Osteoblast (primary cell): ENCODE measurements at places on chromosomes 6 and 20. TPM values are rescaled to one million over a fixed set of nuclear protein-coding genes. Genes with fewer than 3 reads are reported as not detected.

- peaks cover 9% of the 10 kb centered on the region for H3K4me1 ChIP-seq
- no peak overlapping the region for H3K27ac ChIP-seq
- no peak overlapping the region for H3K4me3 ChIP-seq
- no peak for DNase-seq
- H3K27me3 ChIP-seq, result no peaks in the 10 kb centered on the region
- H3K36me3 ChIP-seq, result peaks cover 10% of the 10 kb centered on the region
These were observed 10.1 kb downstream of the EZR start for GRCh38 chr6:158808941-158809678.

- H3K27me3 ChIP-seq, result no peaks in the 10 kb centered on the region
- no peak overlapping the region for H3K27ac ChIP-seq
- DNase-seq, result no peak
- no peaks in the 10 kb centered on the region for H3K4me1 ChIP-seq
- H3K4me3 ChIP-seq, result no peak overlapping the region
- H3K36me3 ChIP-seq, result no peaks in the 10 kb centered on the region
These were observed 73.4 kb downstream of the ISM1 start for GRCh38 chr20:13294522-13294921.

- no peak overlapping the region for H3K27ac ChIP-seq
- no peaks in the 10 kb centered on the region for H3K4me1 ChIP-seq
- DNase-seq, result no peak
- no peaks in the 10 kb centered on the region for H3K27me3 ChIP-seq
- no peak overlapping the region for H3K4me3 ChIP-seq
These were observed 25.4 kb upstream of the FOXF2 start for GRCh38 chr6:1363729-1364572.

GRCh38 chr6:156839129-156839528 lies 62.0 kb downstream of the ARID1B start:
- peak; percentile 5 for DNase-seq
- no peaks in the 10 kb centered on the region for H3K27me3 ChIP-seq
- H3K27ac ChIP-seq, result peak overlapping the region; percentile 47
- H3K36me3 ChIP-seq, result no peaks in the 10 kb centered on the region

- no peaks in the 10 kb centered on the region for H3K36me3 ChIP-seq
- no peaks in the 10 kb centered on the region for H3K4me1 ChIP-seq
- no peaks in the 10 kb centered on the region for H3K27me3 ChIP-seq
- no peak overlapping the region for H3K27ac ChIP-seq
These were observed 134.8 kb upstream of the INSM1 start for GRCh38 chr20:20233041-20233514.

DNA sequence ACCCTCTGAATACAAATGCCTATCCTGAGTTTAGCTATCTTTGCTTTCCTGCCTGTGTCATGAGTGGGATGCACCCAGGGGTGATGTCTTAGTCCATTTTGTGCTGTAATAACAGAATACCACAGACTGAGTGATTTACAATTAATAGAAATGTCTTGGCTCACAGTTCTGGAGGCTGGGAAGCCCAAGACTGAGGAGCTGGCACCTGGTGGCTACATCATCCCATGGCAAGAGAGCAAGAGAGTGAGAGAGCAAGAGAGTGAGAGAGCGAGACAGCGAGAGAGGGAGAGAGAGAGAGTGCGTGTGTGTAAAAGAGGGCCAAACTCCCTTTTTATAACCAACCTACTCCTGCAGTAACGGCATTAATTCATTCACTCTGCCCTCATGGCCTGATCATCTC lies 76.8 kb downstream of the PRDM1 start:
- H3K4me3 ChIP-seq, result no peak overlapping the region
- peaks cover 44% of the 10 kb centered on the region for H3K4me1 ChIP-seq
- peak overlapping the region; percentile 95 for H3K27ac ChIP-seq
- DNase-seq, result peak; percentile 39
- H3K27me3 ChIP-seq, result no peaks in the 10 kb centered on the region

DNA sequence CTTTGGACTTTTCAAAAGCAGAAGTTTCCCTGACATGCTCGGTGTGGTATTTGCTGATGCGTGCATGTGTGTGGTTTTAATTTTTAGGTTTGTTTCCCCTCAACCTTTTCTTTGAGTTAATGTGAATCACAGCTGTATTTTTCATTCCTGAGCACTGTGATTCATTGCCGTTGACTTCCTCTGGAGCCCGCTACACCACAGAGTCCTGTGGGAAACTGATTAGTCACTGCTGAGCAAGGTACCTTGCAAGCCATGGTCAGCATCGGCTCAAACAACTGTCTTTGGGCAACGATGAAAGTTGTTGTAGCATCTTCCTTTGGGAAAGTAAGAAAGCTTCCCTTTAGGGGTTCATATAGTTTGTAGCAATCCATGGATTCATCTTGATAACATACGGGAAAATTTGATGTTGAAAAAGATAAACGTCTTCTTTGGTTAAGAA lies 57.5 kb downstream of the RIN2 start:
- peaks cover 52% of the 10 kb centered on the region for H3K4me1 ChIP-seq
- DNase-seq, result peak; percentile 89
- peak overlapping the region; percentile 97 for H3K27ac ChIP-seq
- H3K36me3 ChIP-seq, result no peaks in the 10 kb centered on the region
- H3K27me3 ChIP-seq, result no peaks in the 10 kb centered on the region
- no peak overlapping the region for H3K4me3 ChIP-seq

DNA sequence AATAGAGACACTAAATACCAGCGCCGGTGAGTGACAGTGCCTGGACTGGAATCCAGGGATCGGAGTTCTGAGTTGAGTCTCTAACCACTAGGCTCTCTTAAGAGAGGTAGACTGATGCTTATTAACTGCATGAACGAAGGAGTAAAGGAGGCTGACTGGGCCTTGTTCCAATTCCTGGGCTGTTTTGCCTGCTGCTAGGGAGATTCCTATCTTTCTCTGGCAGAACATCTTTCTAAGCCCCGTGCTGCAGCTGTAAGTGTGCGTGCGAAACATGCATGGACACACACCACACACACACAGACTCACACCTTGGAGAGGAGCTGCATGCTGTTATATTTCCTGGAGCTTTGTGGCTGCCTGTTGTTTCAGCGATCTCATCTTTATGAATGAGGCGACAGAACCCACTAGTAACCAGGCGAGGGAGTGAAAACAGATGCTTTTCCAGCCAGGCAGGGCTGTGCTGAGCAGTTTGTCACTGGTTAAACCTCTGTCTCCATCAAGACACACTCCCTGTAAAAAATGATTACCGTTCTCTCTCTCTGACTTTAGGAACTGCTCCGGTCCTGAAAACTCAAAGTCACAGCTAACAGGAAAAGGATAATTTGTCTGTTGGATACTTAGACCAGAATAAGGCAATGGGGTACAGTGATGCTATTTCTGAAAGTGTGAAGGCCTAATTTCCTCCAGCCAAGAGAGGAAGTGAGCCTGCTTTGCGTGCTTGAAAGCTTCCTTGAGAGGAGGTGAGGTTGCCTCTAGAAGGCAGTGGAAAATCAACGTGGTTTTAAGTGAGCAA lies 157.4 kb upstream of the ZNF217 start:
- peak overlapping the region; percentile 47 for H3K27ac ChIP-seq
- H3K27me3 ChIP-seq, result no peaks in the 10 kb centered on the region

GRCh38 chr6:102417368-102417998 lies 1024.0 kb downstream of the GRIK2 start:
- no peak overlapping the region for H3K27ac ChIP-seq
- H3K36me3 ChIP-seq, result no peaks in the 10 kb centered on the region
- DNase-seq, result no peak
- H3K4me3 ChIP-seq, result no peak overlapping the region

DNA sequence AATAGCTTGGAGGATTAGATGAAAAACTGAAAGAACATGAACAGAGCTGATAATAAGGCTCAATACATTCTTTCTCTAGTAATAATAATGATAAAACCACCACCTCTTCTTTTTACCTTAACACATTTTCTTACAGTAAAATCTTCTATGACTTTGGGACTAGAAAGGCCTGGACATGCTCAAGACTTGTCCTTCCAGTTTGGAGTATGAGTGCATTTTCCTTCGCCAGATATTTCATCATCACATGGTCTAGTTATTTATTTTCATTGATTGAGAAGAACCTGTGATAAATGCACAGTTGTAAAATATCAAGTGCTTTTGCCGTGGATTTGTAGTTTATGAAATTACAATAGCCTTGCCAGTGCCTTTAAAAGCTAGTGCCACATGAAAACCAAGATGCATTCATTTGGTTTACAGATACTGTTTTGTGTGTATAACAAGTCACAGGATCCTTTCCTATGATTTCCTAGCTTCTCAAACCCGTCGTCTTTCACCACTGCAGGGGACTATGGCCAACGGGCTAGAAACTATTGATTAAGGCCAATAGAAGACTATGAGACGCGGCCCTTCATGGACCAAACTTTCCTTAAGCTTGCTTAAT lies 200.2 kb upstream of the ZNF217 start:
- peak; percentile 69 for DNase-seq
- peak overlapping the region; percentile 81 for H3K27ac ChIP-seq

GRCh38 chr20:36310215-36310981 lies 4.3 kb downstream of the DLGAP4 start:
- no peaks in the 10 kb centered on the region for H3K36me3 ChIP-seq
- peaks cover 49% of the 10 kb centered on the region for H3K27me3 ChIP-seq
- no peak overlapping the region for H3K4me3 ChIP-seq
- peak; percentile 89 for DNase-seq
- H3K4me1 ChIP-seq, result no peaks in the 10 kb centered on the region

DNA sequence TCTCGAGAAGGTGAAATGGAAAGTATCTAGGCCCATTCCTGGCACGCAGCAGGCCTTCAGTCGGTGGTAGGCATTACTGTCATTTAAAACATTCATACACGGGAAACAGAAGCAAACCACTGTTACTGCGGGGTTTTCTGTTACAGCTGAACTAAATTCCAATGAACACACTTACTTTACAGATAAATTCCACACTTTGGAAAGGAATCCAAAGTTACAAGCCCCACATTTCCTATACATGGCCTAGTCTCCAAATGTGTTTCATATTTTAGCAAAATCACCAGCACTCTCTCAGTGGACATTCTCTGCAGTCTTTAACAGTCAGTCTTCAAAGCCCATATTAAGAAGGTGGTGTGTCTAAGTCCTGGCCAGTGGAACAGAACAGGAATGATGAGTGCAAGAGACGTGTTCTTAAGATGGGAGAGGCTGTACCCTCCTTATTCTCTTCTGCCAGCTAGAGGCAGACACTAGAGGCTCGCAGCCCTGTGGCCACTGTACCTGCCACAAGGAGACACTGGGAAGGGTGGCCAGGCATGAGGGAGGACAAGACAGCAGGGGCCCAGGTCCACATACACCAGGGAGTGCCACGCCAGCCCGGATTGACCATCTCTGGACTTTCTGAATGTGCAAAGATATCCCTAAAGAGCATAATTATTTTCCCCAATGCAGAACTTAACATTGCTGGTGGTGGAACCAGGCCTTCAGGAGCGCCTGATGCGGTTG lies 76.4 kb downstream of the CDC5L start:
- no peaks in the 10 kb centered on the region for H3K27me3 ChIP-seq
- H3K4me3 ChIP-seq, result no peak overlapping the region
- no peak overlapping the region for H3K27ac ChIP-seq
- H3K36me3 ChIP-seq, result no peaks in the 10 kb centered on the region
- peaks cover 7% of the 10 kb centered on the region for H3K4me1 ChIP-seq

- no peaks in the 10 kb centered on the region for H3K27me3 ChIP-seq
- DNase-seq, result no peak
- H3K4me1 ChIP-seq, result peaks cover 16% of the 10 kb centered on the region
- H3K27ac ChIP-seq, result peak overlapping the region; percentile 60
- H3K36me3 ChIP-seq, result no peaks in the 10 kb centered on the region
- H3K4me3 ChIP-seq, result no peak overlapping the region
These were observed 57.3 kb upstream of the EDN1 start for GRCh38 chr6:12232821-12233220.

GRCh38 chr20:19292254-19292653 lies 79.8 kb downstream of the SLC24A3 start:
- DNase-seq, result no peak
- H3K27ac ChIP-seq, result no peak overlapping the region
- H3K4me1 ChIP-seq, result no peaks in the 10 kb centered on the region
- H3K27me3 ChIP-seq, result no peaks in the 10 kb centered on the region
- H3K4me3 ChIP-seq, result no peak overlapping the region
- H3K36me3 ChIP-seq, result no peaks in the 10 kb centered on the region

DNA sequence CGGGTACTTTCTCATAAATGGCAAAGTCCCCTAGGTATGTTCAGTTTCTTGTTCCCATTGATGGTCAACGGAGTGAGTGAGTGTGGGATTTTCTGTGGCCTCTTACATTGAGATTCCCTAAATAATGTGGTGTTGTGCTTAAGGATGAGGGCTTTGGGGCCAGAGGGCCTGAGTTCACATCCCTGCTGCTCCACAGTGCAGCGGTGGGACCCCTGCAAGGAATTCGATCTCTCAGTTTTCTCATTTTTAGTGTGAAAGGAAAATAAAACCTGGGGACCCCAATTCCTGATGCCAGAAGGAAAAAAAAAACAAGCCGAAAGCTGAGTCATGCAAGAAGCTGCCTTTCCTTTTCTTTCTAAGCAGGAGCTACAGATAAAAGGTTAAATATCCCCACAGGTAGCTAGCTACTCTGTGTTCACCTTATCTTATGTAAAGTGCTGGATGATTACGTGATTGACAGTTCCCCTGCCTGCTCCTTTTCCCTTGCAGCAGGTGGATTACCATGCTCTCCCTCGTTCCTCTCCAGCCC lies 120.2 kb upstream of the CLDN20 start:
- H3K27me3 ChIP-seq, result no peaks in the 10 kb centered on the region
- no peak for DNase-seq
- H3K4me1 ChIP-seq, result peaks cover 42% of the 10 kb centered on the region
- H3K36me3 ChIP-seq, result peaks cover 25% of the 10 kb centered on the region
- H3K4me3 ChIP-seq, result peak overlapping the region; percentile 62
- H3K27ac ChIP-seq, result peak overlapping the region; percentile 77

DNA sequence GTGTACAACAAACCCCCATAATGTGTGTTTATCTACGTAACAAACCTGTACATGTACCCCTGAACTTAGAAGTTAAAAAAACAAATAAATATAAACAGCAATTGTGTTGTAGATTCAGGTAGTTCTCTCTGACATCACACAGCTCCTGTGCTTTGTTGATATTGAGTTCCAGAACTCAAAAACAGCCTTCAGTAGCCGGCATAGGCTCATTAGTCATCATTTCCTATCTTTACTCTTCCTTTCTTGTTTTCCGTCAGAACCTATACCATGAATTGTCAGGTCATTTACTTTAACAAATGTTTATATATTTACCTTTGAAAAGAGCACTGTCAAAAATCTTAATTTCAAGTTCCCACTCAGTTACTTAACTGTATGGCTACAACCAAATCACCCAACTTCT lies 88.8 kb downstream of the ADTRP start:
- no peaks in the 10 kb centered on the region for H3K27me3 ChIP-seq
- DNase-seq, result no peak
- no peak overlapping the region for H3K27ac ChIP-seq
- H3K4me1 ChIP-seq, result peaks cover 13% of the 10 kb centered on the region

Gene TPX2
- total RNA-seq, result 16.2 and 18.5 TPM in 2 replicates

Gene DLK2
- 0.29 TPM in 1 of 2 replicates, not detected in the other for total RNA-seq

Gene SH3BGRL2
- total RNA-seq, result 2.2 and 2.7 TPM in 2 replicates

Gene PCK1
- total RNA-seq, result not detected in 2 replicates

Gene THBS2
- total RNA-seq, result 1,102 and 1,498 TPM in 2 replicates

Gene NKAPL
- total RNA-seq, result 1.1 and 1.2 TPM in 2 replicates

Gene SLC17A3
- not detected in 2 replicates for total RNA-seq

Gene C2
- total RNA-seq, result 12.7 and 18.0 TPM in 2 replicates

Gene FAM209B
- total RNA-seq, result 0.36 TPM in 1 of 2 replicates, not detected in the other
